Left ventricle myocardium superior (tissue), 1 donor: ENCODE measurements at places on chromosomes 1 and 21. TPM values are rescaled to one million over a fixed set of nuclear protein-coding genes. Genes with fewer than 3 reads are reported as not detected.

Gene CENPF
- total RNA-seq, result 0.47 TPM

Gene ADAMTS4
- total RNA-seq, result 7.2 TPM

DNA sequence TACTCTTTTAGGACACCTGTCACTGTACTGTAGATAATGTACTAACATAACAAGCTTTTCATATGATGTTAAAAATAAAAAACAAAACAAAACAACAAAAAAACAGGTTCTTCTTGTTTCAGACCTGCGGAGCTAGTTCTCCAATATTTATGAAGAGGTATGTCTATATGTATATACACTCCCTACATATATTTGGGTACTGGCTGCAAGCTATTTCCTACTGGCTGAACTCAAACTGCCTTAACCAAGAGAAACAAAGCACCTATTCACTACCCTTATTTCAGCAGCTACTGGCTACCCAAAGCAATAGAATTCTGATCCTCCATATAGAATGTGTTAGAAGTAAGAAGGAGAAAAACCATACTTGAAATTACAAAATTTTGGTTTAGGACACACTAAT lies 73.5 kb downstream of the ABL2 start:
- DNase-seq, result no peak

GRCh38 chr21:34684174-34684876 lies 15.5 kb downstream of the CLIC6 start:
- no peak for DNase-seq

GRCh38 chr1:56360021-56360420 lies 219.3 kb downstream of the PLPP3 start:
- no peak for DNase-seq

- DNase-seq, result no peak
Measured at GRCh38 chr21:38591218-38591537, 92.9 kb upstream of the ERG start.

DNA sequence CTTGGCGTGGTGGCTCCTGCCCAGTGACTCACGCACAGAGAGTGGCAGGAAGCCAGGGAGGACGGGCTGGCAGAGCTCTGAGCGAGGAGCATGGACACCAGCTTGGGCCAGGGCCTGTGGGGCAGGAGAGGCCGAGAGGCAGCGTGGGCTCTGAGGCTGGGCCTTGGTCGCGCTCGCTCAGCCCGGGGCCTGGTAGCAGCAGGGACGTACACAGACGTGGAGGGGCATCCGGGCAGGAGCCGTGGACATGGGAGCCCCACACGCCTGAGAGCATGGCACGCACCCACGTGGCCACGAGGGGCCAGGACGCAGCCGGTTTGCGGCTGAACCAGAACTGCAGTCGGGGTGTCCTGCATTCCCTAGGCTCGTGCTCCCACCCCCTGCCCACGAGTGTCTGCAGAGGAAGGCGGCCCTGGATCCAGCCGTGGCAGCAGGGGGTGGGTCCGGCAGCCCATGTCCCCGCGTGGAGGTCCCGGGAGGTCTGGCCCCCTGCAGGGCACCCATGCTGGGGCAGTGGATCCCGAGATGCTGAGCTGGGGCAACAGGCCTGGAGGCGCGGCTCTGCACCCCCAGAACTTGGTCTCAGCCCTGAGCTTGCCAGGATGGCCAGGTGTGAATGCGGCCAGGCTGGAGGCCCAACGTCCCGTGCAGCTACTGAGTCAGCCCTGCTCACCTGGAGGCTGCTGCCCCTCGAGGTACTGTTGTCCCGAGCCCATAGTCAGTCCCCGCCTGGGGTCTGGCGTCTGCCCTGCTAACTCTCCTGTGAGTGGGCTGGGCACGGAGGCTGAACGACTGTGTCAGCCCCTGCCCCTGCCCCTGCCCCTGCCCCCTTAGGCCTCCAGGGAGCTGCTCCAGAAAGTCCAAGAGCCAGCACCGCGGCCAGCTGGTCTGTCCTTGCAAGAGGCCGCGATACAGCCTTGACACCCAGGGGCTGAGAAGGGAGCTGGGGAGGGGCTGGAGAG lies 61.6 kb downstream of the SLX9 start:
- peak; percentile 82 for DNase-seq

Gene SOAT1
- 9.7 TPM for total RNA-seq

- no peak for DNase-seq
Measured at GRCh38 chr1:77342745-77343144, 60.9 kb downstream of the AK5 start.

Gene ASAP3
- 47.3 TPM for total RNA-seq

Gene SPATA6
- total RNA-seq, result 11.2 TPM

Gene HSD3B2
- not detected for total RNA-seq

GRCh38 chr1:151175041-151175741 lies 590 bp downstream of the TMOD4 start:
- peak; percentile 58 for DNase-seq

GRCh38 chr1:13728091-13728715 lies 28.2 kb downstream of the PRDM2 start:
- DNase-seq, result no peak

- DNase-seq, result peak; percentile 27
Measured at GRCh38 chr1:172764378-172764777, 105.5 kb downstream of the FASLG start.

Gene HES3
- not detected for total RNA-seq

- no peak for DNase-seq
Measured at GRCh38 chr1:117037802-117038201, 22.3 kb upstream of the TTF2 start.

DNA sequence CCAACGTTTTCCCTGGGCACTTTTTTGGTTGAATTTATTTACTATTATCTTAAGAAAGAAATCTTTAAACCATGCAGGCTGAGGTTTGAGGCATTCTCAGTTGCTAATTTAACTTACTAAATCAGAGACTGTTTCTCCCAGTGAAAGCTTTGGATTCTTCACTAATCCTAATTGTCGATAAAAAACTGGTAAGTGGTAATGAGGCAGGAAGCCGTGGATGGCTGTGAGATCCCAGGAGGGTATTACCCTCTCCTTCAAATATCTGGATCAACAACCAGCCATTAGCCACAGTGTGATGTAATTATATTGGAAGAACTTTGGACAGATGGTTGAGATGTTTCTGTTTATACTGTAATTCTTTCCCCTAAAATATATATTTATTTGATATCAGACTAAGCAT lies 485.0 kb downstream of the DISC1 start:
- DNase-seq, result no peak

GRCh38 chr1:69911301-69911801 lies 294.0 kb downstream of the LRRC40 start:
- no peak for DNase-seq

GRCh38 chr1:209624558-209625549 lies 27.4 kb downstream of the LAMB3 start:
- DNase-seq, result peak; percentile 58

- no peak for DNase-seq
Measured at GRCh38 chr1:167169642-167170041, 51.0 kb upstream of the POU2F1 start.

DNA sequence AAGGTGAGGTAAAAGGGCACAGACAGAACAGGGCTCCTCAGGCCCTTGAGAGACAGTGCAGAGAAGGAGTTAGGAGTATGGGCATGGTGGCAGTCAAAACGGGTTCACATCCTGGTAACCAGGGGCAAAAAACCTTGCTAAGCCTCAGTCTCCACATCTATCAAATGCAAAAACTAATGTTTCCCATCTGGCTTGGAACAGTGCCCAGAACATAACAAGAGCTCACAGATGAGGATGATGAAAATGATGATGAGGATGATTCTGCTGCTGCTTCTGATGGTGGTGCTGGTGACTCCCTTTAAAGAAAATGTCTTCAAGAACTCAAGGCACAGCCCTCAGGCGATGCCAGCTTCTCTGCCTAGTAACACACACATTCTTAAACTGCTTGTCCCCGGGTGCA lies 24.1 kb downstream of the HHIPL2 start:
- no peak for DNase-seq

DNA sequence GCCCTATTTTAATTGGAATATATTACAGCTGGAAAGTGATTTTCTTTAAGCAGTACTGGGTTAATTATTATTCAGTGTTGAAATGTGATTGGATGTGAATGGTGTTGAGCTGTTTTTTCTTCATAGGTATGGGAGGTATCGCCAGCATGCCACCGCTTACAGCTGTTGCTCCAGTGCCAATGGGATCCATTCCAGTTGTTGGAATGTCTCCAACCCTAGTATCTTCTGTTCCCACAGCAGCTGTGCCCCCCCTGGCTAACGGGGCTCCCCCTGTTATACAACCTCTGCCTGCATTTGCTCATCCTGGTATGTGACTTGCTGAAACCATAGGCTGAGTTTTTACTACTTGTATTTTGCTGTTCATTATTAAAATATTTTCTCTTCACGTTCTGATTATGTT lies 107.7 kb downstream of the ITSN1 start:
- peak; percentile 61 for DNase-seq

- DNase-seq, result no peak
Measured at GRCh38 chr21:29133796-29134195, 3.4 kb downstream of the MAP3K7CL start.

- no peak for DNase-seq
Measured at GRCh38 chr1:16153999-16154673, 1.7 kb downstream of the EPHA2 start.

DNA sequence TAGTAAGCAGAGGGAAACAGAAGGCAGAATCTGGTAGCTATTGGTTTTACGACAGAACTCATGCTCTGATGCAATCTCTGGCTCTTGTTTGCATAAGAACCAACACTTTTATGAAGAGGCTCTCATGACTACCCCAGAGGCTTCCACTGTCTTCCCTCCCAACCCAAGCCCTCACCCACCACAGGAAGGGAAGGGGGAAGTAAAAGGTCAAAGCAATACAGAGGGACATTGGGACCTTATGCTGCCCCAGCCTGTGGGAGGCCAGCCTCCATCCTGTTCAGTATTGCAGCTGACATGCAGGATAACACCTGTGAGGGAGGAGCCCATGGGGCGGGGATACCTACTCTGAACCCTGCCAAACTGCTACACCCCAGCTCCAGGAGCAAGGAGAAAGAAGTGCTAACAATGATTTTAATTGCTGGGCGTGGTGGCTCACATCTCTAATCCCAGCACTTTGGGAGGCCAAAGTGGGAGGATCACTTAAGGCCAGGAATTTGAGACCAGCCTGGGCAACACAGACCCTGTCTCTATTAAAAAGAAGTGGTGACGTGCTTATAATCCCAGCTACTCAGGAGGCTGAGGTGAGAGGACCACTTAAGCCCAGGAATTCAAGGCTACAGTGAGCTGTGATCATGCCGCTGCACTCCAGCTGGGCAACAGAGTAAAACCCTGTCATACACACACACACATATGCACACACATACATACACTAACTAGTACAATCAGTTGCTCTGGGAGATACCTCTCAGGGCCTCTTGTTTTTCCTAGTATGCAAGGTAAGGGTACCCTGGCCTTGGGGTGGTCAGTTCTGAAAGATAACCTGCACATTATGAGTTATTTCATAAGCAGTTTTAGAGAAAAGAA lies 9.5 kb downstream of the MR1 start:
- no peak for DNase-seq

DNA sequence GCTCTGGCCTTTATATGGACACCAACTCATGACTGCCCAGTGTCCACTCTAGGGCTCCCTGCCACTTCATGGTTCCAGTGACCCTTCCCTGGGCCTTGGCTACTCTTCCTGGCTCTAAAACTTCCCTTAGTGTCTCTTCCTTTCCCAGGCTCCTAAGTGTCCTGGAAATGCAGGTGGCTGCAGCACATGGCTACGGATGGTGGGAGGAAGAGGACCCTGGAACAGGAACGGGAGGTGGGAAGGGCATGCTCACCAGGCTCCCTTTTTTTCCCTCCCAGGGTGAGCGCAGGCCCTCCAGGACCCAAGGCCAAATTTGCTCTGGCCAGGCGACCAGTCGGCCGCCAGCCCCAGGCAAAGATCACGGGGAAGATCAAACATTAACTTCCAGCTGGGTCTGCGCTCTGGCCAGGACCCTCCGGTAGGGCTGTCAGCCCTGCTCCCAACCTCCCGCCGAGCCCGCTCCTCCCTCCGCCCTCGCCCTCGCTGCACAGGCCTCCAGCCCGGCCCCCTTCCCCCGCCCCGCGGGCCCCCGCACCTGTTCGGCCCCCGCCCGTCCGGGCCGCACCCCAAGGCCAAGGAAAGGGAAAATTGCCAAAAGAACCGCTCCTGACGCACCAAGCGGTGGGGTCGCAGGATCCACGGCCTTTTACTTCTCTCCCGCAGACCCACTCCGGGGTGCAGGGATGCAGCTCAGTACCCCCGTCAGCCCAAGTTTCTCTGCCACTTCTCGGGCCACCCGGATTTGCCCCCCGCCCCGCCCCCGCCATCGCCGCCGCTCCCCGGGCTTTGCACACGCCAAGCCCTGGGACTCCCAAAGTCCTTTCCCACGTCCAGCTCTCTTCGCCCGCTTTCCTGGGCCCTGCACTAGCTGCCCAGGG lies 894 bp downstream of the TCEA3 start:
- peak; percentile 56 for DNase-seq

DNA sequence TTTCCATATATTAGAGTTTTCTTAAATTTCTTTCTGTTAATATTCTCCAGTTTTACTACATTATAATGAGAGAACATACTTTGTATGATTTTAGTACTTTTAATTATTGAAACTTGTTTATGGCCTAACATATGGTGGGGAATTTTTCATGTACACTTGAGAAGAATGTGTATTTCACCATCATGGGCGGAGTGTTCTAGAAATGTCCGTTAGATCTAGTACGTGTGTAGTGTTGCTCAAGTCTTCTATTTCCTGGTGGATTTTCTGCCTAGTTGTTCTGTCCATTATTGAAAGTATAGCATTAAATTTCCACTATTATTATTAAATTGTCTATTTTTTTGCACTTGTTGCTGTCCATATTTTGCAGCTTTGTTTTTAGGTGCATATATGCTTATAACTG lies 64.0 kb upstream of the RGS21 start:
- DNase-seq, result no peak

DNA sequence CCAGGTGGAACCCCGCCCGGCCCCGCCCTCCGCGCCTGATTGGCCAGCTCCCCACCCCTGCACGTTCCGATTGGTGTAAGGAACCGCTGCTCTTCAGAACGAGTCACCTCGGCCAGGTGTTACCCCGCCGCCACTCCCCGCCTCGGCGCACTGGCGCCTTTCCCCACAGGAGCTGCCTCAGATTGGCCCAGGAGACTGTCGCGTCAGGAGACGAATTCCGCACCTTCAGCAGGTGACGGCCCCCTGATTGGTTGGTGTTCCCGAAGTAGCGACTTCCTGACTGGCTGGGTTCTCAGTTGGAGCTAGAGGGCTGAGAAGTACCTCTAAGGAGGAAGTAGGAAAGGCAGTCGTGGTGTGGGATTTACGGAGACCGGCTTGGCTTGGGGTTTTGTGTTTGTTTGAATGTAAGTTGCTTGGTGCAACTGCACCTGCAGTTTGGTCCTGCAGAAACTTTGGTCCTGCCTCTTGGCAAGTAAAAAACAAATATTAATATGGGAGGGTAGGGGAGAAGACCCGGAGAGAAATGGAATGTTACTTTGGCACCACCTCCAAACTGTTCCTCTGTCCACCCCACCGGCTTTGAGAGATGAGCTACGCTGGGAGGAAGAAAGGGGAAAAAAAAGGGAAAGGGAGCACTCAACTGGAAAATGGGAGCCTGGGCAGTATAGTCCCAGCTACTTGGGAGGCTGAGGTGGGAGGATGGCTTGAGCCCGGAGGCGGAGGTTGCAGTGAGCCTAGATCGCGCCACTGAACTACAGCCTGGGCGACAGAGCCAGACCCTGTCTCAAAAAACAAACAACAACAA lies 415 bp upstream of the F11R start:
- DNase-seq, result peak; percentile 83

Gene C1orf74
- 2.0 TPM for total RNA-seq

Gene TSNAX
- total RNA-seq, result 26.7 TPM

- no peak for DNase-seq
Measured at GRCh38 chr1:158115126-158115525, 65.6 kb upstream of the CD1D start.

Gene PCP4L1
- 0.17 TPM for total RNA-seq
